ENCODE measurements at places on chromosomes 3 and 15. TPM values are rescaled to one million over a fixed set of nuclear protein-coding genes. Genes with fewer than 3 reads are reported as not detected.

DNA sequence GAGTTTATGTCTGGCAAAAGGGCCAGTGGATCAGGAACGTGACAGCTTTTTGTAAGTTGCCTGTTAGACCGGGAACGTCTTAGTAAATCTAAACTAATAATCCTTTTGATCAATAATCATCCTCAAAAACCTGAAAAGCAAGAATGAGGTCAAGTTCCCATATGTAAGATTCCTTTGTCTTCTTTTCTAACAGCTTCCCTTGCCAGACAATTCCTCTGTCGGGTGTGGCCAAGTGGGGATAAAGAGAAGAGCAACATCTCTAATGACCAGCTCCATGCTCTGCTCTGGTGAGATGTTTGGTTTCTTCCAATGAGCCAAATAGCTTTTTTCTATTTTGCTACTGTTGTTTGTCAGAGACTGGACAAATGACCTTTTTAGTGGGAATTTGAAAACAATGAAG is 19.8 kb downstream of the FANCD2OS start:
- no peak for DNase-seq

DNA sequence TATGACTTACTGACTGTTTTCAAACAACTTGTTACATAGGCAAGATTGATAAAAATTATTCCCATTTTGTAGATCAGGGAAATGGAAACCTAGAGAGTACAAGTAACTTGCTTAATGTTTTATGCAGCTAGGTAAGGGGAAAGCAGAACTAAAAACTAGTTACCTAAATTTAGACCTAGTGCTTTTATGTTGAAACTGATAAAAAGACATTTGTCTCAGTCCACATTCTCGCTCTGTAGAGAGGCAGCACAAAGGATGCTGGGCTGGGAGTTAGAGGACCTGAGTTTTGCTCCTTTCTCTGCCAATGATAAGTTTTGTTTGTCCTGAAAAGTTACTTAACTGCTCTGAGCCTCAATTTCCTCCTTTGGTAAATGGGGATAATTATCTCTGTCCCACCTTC is 17.4 kb downstream of the TIMP4 start:
- DNase-seq = no peak

DNA sequence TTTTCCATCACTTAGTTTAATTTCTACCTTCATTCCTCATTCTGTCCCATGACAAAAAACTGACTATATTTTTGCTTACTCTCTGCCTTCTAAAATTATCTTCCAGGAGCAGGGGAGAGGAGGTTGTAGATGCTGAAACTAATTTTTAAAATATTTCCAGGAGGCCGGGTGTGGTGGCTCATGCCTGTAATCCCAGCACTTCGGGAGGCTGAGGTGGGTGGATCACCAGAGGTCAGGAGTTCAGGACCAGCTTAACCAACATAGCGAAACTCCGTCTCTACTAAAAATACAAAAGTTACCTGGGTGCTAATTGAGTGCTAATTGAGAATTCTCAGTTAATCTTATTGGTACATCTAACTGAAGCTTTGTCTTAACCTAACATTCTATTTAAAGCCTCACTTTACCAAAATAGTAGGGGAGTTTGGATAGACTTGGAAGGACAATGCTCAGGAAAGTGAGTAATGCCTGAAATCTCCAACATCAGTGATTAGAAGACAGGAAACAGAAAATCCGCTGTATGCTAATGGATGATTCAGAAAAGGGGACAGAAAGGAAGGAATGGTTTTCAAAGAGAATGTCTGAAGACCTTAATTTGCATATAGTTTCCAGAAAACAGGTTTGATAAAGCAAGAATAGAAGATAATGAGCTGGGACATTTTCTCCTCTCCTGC is 336.1 kb downstream of the GBE1 start:
- DNase-seq = no peak

- DNase-seq = no peak
Observed at GRCh38 chr3:81363816-81364215, 397.6 kb downstream of the GBE1 start.

DNA sequence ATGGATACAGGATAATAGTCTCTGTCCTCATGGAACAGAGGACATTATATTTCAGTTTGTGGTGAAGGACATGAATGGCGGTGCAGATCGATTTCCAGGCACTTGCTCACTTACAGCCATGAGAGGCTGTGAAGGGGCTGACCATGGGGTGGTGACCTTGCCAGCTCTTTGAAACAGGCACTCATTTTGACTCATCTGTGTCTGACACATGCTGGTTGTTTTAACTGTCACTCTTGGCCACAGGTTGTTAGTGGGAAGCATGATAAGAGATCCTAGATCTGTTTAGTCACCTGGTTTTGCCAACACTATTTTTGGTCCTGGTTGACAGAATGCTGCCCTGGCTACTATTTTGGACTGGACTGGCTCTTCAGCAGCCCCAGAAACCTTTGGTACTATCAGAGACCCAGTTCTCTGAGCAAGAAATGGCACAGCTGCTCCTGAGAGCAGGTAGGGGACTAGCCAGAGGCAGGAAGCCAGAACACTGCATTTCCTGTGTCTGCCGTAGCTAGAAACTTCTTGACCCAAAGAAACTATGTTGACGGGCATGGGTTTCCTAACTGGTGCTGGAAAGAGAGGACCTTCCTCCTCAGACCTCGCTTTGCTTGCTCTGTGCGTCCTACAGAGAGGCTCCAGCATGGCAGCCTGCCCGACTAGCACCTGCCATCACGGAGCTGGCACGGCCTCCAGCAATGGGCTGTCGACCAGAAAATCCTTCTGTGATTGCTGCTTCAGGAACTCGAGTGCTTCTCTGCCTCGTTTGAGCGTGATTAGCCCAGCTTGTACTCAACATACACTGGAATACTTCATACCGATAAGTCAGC is 6.3 kb downstream of the PXYLP1 start:
- DNase-seq = no peak

GRCh38 chr15:60396100-60396499 is 1.7 kb downstream of the ANXA2 start:
- no peak for DNase-seq

GRCh38 chr3:106825962-106826605 is 551.2 kb upstream of the CCDC54 start:
- no peak for DNase-seq

DNA sequence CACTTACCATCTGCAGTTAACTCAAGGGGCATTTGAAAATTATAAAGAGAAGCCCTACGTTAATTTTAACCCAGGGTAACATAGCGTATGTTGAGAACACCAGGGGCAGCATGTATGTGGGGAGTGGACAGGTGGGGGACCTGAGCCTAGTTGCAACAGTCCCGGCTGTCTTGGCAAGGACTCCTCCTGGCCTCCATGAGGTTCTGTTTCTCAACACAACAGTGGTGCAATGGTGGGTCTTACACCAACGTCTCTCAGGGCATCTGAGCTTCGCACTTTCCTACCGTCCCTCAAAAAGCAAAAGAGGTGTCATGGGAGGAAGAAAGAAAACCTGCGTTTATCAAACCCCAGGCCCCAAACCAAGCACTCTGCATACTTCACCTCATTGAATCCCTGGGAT is 50.6 kb downstream of the MGLL start:
- no peak for DNase-seq

DNA sequence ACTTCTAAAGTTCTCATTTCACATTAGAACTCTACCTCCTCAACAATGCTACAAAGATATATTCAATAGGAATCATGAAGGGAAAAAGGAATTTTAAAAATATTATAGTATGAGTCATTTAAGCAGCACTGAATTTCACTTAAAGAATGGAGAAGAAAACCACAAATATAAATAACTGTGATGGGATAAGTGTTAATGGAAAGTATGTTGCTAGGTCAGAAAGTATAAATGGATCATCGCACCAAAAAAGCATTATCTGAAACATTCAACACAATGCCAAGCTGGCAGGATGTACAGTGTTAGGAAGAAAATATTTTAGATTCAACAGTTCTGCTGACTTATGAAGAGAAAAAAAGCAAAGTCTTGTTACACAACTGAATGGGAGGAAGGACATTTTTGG is 101.4 kb downstream of the TFG start:
- DNase-seq = no peak

GRCh38 chr3:112111785-112112402 is 21.2 kb downstream of the GCSAM start:
- peak; percentile 96 for DNase-seq

DNA sequence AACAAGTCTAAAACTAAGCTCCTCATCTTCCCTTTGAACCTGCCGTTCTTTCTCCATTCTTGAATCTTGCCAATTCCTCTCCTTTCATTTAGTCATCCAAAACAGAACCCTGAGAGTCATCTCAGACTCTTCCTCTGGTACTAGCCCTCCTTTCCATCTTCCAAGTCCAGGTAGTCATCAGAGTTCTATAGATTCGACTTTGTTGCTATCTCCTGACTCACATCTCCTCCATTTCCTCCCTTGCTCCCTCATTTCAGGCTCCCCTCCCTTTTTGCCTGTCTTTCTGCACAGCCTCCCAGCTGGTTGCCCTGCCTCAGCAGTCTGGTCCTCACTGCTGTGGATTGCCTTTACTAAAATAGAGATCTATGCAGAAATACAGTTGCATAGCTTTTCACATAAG is 4.7 kb downstream of the ATG7 start:
- DNase-seq = no peak

DNA sequence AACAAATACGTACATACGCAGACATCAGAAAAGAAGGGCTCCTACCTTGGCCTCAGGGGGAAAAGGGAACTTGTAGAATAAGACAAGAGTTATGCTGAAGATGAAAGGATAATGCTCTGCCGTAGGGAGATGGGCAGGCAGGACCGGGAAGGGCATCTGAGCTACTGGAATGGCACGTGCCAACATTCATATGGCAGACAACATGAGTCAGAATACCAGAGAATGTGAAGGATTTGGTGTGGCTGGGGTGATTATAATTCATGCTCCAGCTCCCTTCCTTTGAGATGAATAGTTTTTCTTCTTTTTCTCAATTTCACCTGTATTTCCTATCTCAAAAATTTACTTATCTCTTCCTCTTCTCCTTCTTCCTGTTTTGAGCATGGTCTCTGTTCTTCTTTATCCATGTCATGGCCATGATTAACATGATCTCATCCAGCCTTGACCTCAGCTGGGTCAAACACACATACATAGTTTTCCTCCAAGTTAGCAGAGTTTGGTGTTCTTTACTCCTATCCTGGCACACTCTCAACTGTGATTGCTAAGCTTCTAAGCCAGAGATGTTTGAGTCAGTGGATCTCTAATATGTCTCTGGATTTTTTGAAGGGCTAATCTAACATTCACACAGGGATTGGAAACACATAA is 507.0 kb downstream of the FOXP1 start:
- no peak for DNase-seq

DNA sequence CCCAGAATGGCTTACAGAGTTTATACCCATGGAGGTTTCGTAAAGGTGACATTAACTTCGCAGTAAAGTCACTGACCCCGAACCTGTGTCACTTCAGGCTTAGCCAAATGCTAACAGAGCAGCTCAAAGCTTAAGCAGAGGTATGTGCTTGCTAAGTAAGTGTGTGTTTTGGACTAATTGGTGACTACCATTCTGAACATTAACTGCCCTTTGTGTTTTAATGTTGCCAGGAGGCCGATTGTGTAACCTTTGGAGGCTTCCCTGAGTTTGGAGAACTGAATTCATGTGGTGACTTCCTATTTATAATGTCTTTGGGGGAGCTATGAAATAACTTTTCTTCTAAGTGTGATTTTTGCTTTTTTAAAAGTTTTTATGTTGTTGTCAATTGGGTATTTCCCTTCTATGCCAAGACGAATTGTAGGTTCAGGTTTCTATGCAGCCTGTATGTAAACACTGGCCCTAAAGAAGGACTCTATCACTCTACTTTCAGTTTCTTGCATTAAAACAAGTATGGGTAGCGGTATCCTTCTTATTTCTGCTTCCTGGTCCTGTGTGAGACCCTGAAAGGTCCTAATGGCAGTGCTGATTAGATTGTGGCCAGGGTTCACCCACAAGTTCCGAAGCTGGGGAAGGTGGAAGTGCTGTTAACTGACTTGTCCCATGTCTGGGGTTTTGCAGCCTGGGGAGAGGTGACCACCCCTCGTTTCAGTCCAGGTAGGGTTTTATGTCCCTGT is 86.3 kb downstream of the IGF1R start:
- DNase-seq = no peak

- DNase-seq = no peak
Observed at GRCh38 chr15:49286649-49287404, 116.8 kb downstream of the GALK2 start.

DNA sequence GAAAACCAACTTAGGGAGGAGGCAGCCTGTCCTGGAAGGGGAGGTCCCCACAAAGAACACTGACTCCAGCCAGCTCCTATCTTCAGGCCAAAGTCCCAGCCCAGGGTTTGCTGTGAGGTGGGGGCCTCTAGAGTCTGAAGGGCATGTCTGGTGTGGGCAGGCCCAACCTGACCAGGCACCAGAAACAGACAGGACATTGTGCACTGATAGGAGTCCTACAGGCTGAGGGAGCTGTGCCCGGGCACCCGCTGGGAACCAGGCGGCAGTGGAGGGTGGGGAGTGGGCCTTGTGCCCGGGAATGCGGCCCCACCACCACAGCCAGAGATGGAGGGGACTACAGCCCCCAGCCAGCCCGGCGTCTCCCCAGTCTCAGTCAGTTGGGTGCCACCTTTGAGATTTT is 161.4 kb downstream of the WNT7A start:
- no peak for DNase-seq

GRCh38 chr3:102714567-102714966 is 279.8 kb downstream of the ZPLD1 start:
- DNase-seq = no peak

DNA sequence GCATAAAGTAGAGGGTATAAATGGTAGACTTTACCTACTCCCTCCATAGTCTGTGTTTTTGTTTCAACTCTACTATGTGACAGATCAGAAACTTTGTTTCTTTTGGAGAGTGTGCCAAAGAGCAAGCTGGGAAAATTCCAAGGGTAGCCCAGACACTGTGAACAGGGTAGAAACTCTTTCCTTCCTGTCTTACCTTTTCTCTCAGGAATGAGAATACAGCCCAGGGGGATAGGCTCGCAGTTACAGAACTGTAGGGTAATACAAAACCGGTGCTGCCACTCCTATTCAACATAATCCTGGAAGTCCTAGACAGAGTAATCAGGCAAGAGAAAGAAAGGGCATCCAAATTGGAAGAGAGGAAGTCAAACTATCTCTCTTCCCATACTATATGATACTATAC is 256.3 kb downstream of the CPNE4 start:
- DNase-seq = no peak

The SUMF1 gene
- total RNA-seq = 6.9 TPM

The HHATL gene
- total RNA-seq = not detected

The CNTN3 gene
- total RNA-seq = not detected

The GOLGA6D gene
- total RNA-seq = not detected

The FBXO45 gene
- 15.6 TPM for total RNA-seq

The GABRB3 gene
- total RNA-seq = 6.5 TPM
